ENCODE measurements at places on chromosomes 5 and 9.

- no peak for DNase-seq
Measured at GRCh38 chr9:93081931-93082330, 14.1 kb upstream of the CARD19 start.

GRCh38 chr5:172717481-172718195, 53.4 kb downstream of the DUSP1 start:
- no peak for DNase-seq

DNA sequence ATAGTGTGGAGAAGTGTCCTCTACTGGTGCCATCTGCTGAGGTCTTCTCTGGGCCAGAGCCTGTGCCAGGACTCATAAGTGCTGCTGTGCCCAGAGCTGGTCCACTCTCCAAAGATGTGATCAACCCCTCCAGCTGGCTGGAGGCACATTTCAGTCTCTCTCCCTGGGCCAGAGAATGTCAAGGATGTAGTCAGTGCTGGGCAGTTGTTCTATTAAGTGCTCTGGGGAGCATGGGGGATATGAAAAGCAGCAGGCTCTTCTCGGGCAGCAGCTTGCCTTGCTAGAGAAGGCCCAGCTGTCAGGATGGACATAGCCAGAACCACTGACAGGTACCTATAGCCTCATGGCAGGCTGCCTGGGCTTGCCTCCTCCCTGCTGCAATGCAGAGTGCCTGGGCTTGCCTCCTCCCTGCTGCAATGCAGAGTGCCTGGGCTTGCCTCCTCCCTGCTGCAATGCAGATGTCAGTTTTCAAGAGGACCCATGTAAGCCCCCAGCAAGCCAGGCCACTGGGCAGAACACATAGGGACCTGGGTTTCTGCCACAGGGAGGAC, 157.2 kb upstream of the PANK3 start:
- no peak for DNase-seq

DNA sequence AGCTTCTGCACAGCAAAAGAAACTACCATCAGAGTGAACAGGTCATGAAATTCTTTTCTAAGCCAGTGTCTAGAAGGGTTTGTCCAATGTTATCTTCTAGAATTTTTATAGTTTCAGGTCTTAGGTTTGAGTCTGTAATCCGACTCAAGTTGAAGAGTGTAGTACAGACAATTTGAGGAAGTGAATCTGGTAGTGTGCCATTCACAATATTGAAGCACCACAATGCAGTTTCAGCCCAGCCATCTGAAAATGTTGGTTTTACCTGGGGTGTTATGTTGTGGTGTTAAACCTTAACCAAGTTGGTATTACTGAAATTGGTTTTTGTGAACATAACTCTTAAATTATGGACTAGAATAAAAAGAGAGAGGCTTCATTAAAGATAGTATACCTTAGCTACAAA, 77.2 kb downstream of the ADAMTS16 start:
- DNase-seq = no peak

DNA sequence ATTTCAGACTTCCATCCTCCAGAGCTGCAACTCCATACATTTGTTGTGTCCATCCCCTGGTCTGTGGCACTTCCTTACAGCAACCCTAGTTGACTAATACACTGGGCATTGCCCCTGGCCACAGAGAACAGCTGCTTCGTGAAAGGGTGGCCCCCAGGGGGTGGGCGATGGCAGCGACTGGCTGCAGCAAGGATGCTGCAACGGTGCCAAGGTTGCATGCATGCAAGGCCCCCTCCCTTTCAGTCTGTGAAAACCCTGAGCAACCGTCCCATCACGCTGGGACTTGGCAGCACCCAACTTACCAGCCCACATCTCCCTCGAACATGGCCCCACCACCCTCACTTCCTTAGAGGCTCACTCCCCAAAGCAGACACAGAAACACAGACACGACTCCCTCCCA, 162.5 kb downstream of the MED10 start:
- no peak for DNase-seq

GRCh38 chr5:107808671-107809137, 138.0 kb upstream of the EFNA5 start:
- no peak for DNase-seq

- DNase-seq = no peak
Measured at GRCh38 chr9:117704597-117704996, 394 bp downstream of the TLR4 start.

DNA sequence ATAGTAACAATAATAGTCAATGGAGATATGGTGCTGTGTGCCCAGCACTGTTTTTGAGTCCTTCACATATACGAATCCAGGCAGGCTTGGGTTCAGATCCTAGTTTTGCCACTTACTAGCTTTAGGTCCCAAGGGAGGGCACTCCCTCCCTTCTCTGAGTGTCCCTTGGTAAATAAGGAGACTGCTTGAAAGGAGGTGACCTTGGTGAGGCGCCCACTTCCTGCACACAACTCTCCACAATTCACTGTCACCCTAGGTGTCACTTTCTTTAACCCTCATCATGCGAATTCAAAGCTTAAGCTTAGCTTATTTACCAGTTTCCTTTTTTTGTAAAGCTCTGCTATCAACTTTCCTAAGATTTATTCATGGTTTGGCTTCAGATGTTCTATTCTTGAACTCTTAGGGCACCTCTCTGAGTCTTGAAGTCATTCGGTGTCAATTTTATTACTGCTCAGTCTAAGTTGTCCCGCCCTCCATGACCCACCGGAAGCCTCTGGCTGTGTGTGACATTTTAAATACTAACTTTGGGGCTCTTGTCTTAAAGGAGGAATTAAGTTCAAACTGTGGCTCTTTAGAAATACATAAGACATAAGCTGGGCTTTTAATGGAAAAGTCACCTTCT, 170.7 kb upstream of the ZNF618 start:
- no peak for DNase-seq

DNA sequence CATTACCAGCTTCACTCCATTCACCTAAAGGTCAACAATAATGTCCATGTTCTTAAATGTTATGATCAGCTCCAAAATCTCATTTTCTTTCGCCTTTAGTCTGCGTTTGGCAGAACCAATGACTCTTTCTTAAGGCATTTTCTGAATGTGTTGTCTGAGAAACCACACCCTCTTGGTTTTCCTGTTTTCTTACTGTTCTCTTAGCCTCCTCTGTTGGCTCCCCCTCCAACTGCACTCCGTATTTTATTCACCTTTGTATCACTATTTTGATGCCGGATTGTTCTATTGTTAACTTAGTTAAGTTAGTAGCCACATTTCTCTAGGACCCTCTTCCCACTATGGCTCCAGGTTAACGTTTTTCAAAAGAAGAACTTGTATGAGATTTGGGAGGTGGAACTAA, 185.6 kb downstream of the DMAC1 start:
- no peak for DNase-seq

GRCh38 chr5:20113031-20113715, 125.2 kb upstream of the CDH18 start:
- DNase-seq = no peak

GRCh38 chr5:54655761-54656160, 138.2 kb downstream of the SNX18 start:
- no peak for DNase-seq

DNA sequence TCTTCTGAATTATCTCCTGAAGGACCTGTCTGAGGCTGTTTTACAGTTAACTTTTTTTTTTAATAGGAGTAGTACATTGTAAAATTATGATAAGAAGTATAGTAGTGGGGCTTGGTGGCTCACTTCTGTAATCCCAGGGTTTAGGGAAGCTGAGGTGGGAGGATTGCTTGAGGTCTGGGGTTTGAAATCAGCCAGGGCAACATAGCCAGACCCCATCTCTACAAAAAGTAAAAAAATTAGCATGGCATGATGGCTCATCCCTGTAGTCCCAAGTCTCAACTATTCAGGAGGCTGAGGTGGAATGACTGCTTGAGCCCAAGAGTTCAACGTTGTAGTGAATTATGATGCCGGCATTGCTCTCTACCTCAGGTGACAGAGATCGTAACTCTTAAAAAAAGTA, 7.0 kb downstream of the IPO11 start:
- no peak for DNase-seq

DNA sequence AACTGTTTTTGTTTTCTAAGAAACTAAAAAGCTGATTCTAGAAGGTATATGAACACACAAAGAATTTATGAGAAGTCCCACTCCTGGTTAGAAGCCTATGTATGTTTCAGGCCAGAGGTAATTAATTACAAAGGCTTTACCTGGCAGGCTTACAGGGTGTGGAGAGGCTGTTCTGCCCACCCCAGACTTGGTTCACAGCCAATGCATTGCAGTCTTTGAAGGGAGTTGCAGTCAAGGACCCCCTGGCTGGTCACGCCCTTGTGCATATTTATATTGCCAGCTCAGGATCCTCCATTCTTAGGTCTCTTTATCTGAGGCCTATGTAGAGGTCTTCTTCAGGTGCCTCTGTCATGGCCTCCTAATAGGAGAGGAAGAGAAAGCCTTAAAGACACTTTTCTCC, 13.6 kb upstream of the PRSS3 start:
- no peak for DNase-seq

- DNase-seq = no peak
Measured at GRCh38 chr5:170662966-170663365, 120.6 kb upstream of the GABRP start.

GRCh38 chr5:118552146-118552545, 436.2 kb downstream of the DTWD2 start:
- no peak for DNase-seq

GRCh38 chr5:10432059-10433008, 9.3 kb upstream of the ROPN1L start:
- DNase-seq = no peak

DNA sequence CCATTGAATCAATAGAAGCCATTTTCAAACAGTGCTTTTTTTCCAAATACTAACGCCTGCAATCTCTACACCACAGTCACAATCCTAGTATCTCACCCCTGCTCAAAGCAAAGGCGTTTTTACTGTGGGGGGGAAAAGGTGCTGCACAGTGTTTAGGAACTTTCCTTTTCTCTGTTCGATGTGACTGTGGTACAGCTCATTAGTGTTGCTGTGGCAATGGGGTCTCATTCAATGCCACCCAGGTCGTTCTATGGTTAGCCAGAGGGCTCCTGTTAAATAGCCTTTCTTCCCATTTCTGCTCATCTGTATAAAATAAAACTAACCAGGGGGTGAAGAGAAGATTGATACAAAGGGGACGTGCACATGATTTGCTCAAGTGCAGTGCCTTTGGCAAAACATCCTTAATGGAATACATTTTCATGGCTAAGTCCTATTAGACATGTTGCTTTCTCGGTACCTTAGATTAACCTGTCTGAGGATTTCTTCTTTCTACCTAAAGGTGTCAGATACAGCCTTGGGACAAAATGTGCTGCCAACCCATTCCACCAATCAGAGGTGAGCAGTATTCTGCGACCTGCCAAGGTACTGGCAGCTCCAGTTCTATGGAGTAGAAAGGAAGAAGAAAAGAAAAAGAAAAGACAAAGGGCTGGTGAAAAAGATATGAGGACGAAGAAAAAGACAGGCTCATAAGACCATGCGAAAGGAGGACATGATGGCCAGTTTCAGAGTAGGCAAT, 651.4 kb upstream of the DMAC1 start:
- no peak for DNase-seq

DNA sequence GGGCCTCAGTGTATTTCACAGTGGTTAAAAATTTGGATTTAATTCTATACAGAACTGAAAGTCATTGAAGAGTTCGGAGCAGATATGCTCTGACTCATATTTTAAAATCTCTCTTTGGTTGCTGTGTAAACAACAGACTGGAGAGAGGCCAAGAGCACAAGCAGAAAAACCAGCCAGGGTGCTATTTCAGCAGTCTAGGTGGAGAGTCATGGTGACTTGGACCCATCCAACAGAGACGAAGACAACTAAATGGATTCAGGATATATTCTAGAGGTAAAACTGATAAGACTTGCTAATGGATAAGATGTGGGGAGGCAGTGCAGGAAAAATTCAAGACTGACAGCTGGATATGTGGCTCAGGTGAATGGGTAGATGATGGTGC, 168.9 kb downstream of the MAPKAP1 start:
- peak; percentile 75 for DNase-seq

GRCh38 chr5:35761541-35761940, 95.2 kb upstream of the IL7R start:
- no peak for DNase-seq

GRCh38 chr5:172733131-172733973, 37.6 kb downstream of the DUSP1 start:
- peak; percentile 64 for DNase-seq

DNA sequence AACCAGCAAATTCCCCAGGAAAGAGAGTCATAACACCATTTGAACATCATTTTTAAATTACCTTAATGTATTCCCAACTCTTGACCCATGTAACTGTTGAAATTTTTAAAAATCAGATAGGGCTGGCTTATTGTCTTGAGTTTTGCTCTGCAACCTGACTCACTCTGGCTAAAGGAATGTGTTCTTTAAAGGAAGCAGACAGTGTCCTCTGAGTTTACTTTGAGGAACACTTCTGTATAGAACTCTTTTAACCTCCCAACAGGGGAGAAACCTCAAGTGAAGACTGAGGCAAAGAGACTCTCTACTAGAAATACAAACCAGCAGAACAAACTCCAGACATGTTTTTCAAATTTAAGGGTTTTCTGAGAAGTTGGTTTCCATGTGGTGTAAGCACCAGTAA, 248.9 kb downstream of the CWC27 start:
- DNase-seq = no peak

- DNase-seq = no peak
Measured at GRCh38 chr5:60685700-60686099, 14.3 kb downstream of the DEPDC1B start.

DNA sequence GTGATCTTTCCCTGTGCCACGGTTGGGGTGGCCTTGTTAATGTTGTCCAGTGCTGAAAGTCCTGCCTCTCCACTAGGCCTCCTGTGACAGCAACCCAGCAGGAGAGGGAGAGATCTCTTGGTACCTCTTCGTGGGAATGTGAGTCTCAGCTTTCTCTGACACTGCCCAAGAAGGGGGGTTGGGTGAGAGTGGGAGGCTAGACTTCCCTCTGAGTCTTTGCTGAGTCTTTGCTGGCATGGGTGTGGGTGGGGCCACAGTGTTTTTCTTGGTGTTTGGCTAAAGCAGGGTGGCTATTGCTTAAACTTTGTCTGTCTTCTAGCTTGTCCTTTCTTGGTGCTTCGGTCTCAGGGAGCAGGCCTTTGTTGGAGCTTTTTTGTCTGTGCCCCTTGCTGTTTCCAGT, 145.6 kb downstream of the GNA14 start:
- no peak for DNase-seq

- DNase-seq = peak; percentile 31
Measured at GRCh38 chr5:142684508-142685041, 1.3 kb downstream of the FGF1 start.

GRCh38 chr5:77850536-77851175, 74.5 kb upstream of the TBCA start:
- no peak for DNase-seq

- no peak for DNase-seq
Measured at GRCh38 chr5:63573380-63573779, 388.9 kb downstream of the HTR1A start.

GRCh38 chr5:78607864-78608263, 40.7 kb downstream of the LHFPL2 start:
- DNase-seq = no peak

GRCh38 chr5:57221049-57221568, 47.2 kb downstream of the GPBP1 start:
- DNase-seq = peak; percentile 25

Data from hepatic stellate cell (primary cell).